Renal cortex interstitium (tissue), 15 donors: ENCODE measurements at places on chromosomes 1 and 21. TPM values are rescaled to one million over a fixed set of nuclear protein-coding genes. Genes with fewer than 3 reads are reported as not detected.
A peak's percentile ranks its signal among the peaks of the same experiment; 100 is the strongest.

DNA sequence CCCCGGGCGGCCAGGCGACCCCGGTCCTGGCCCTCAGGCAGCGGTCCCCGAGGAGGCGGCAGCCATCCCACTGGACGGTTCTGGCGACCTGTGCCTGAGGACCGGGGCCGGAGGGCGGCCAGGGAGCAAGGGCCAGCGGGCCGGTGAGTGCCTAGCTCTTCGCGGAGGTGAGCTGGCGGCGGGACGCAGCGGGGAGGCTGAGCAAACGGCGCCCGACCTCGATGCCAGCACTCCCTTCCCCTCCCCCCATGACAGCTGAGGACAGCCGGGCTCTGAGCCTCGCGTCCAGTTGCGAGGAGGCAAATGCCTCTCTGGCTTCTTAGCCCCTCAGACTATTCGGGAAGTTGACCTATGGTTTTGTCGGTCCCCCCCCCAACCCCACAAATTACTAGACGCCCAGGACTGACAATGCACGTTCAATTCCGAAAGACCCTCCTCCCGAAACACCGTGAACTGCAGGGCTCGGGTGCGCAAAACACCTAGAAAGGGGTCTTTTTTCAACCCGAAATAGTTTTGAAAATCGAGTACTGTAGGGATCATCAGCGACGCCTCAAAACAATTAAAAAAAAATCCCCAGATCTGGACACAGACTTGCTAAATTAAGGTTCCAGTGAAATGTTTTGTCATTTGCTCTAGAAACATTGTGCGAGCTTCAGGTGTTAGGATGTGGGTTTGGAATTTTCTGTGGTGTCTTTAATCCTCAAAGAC is 8.3 kb downstream of the CDKN2C start:
- DNase-seq = no peak

CAMK1G gene
- polyA plus RNA-seq = 5.4 TPM

GRCh38 chr1:206839006-206839560 is 26.3 kb upstream of the IL20 start:
- no peak for DNase-seq

PHLDA3 gene
- 11.7 TPM for polyA plus RNA-seq

DNA sequence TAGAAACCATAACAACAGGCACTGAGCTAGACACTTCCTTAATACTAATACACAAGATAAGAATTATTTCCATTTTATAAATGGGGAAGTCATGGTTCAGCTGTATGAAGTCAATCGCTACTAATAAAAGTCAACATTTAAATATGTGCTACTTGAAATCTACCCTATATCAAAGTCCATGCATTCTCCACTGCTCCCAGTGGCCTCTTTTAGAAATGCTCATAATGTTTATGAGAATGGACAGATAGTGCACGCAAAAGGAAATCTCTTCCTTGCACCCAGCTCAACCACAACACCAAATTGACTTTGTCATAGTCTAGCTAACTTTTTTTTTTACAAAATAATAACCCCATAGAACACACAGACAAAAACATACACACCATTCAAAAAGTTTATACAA is 281.7 kb upstream of the CXADR start:
- no peak for DNase-seq

ESPN gene
- 12.4 TPM for polyA plus RNA-seq

VHLL gene
- not detected for polyA plus RNA-seq

DPH2 gene
- polyA plus RNA-seq = 23.7 TPM

RNF223 gene
- polyA plus RNA-seq = 0.30 TPM

- DNase-seq = peak; percentile 65
Measured at GRCh38 chr1:163766257-163766918, 444.6 kb downstream of the NUF2 start.

C4BPA gene
- 0.43 TPM for polyA plus RNA-seq

GRCh38 chr21:36113647-36114428 is 21.0 kb upstream of the CBR3 start:
- DNase-seq = no peak

GRCh38 chr1:65344171-65344814 is 35.0 kb downstream of the DNAJC6 start:
- DNase-seq = no peak

DNA sequence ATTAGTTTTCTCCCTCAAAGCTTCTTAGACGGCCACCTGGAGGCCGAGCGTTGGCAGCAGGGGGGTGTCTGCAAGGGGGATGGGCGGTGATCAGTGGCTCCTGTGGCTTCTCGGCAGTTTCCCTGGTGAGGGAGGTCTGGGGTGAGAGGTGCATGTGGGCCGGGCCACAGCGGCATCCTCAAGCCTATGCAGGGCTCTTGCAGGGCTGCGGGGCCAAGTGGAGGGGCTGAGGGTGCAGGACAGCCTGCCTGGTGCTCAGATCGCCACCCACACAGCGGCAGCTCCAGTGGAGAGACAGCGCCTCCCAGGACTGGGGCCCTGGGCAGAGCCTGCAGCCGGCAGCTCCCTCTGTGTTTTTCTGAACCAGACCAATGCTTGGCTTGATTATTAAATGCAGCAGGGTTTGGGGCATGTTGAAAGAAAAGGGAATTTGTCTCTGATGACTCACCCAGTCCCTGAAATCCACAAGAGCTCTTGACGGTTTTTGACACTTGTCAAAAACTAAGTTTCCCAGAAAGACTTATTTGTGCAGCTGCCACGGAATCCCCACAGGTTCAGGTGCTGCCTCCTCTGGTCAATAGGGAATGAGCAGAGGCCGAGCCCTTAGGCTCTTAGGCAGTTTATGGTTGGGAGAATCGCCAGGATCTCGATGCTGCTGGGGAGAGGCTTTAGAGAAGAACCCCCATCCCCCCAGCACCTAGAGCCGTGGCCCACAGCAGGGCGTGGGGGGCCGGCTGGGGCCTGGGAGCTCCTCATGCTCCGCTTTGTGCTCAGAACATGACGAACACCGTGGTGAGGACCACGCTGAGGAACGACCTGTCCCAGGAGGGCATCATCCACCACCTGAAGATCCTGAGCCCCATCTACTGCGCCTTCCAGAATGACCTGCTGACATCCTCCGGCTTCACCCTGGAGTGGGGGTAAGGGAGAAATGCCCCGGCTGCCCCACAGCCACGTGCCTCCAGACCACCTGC is 54.7 kb downstream of the UMODL1 start:
- no peak for DNase-seq

- DNase-seq = no peak
Measured at GRCh38 chr1:233081735-233082134, 131.3 kb downstream of the NTPCR start.

DNA sequence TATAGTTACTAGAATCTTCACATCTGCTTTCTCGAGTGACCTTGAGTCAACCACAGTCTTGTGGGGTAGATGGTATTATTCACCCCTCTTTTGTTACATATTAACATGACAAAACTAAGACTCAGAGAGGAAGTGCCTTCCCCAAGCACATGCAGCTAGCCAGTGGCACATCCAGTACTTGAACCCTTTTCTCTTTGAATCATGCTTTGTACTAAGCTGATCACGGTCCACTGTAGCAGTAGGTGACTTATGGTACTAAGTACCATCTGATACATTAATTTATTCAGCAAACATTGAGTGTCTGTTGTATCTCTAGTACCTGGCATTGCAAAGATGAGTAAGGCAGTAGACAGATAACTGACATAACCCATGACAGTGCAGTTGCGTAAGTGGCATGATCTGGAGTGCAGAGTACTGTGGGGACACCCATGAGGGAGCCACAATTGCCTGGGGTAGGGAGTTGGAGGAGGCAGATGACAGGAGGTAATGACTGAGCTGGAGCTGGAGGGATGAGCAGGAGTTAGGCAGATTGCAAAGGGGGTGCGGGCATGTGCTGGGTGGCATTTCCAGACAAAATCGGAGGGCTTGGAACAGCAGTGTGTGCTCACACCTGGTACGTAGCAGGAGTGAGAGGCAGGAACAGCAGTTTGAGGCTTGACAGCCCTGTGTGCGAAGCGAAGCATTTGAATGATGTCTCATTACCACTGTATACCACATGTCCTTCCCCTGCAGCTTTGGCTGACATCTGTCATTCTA is 29.8 kb downstream of the UCK2 start:
- DNase-seq = no peak

GRCh38 chr1:230877146-230877923 is 9.0 kb upstream of the C1orf198 start:
- DNase-seq = no peak

DNA sequence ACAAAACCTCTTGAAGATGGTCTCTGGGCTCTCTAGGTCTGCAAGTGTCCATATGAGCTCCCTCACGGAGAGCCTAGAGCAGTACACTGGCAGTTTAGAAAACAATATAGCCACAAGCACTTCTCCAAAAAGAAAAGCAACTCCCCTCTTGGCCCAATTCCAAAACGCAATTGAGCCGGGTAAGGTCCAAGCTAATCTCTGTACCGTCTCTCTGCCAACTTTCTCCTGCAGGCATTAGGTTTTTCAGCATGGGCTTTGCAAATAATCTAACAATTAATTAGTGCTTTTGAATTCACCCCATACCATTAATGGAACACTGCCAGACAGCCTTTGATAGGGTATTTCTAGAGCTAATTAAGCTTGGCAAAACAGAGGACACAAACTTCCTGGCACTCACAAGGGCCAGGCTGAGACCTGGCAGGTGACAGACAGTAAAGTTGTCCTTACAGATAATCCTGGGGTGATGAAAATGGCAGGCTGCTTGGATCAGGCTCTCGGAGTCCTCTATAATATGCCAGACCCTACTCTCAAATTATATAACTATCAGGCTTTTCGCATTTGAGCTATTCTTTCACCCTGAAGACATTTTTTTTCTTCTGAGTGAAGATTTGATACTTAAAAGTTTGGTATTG is 39.8 kb downstream of the TGFBR3 start:
- DNase-seq = no peak

GRCh38 chr1:77068013-77068412 is 151.2 kb downstream of the PIGK start:
- DNase-seq = no peak

- DNase-seq = no peak
Measured at GRCh38 chr1:73910062-73910461, 287.9 kb downstream of the LRRIQ3 start.

GNG4 gene
- polyA plus RNA-seq = 4.5 TPM
